ENCODE measurements at places on chromosomes 13 and 19.

- no peak for DNase-seq
Observed at GRCh38 chr19:16951529-16951928, 62.7 kb downstream of the F2RL3 start.

DNA sequence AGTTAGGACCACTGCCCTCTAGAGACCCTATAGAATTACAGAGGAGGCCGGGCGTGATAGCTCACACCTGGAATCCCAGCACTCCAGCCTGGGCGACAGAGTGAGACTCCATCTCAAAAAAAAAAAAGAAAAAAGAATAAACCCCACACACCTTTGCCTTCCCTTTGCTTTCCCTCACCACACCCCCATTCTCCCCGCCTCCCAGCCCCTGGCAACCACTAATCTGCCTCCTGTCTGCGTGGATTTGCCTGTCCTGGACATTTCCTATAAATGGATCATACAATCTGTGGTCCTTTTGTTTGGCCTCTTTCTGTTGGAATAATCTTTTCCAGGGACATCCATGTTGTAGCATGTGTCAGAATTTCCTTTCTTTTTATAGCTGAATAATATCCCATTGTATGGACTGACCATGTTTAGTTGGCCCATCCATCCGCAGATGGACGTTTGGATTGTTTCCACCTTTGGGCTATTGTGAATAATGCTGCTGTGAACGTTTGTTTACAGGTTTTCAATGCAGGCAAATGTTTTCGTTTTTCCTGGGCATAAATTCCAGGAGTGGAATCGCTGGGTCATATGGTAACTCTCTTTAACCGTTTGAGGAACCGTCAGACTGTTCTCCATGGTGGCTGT lies 15.3 kb downstream of the NACC1 start:
- DNase-seq, result no peak

DNA sequence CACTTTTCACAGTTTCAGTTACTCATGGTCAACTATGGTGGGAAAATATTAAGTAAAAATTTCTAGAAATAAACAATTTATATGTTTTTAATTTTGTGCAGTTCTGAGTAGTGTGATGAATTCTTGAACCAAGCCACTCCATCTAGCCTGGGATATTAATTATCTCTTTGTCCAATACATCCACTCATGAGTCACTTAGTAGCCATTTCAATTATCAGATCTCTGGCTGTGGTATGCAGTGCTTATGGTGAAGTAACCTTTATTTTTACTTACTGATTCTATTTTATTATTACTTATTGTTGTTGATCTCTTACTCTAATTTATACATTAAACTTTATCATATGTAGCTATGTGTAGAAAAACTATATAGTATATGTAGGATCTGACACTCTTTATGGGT lies 128.9 kb upstream of the KLHL1 start:
- DNase-seq, result no peak

DNA sequence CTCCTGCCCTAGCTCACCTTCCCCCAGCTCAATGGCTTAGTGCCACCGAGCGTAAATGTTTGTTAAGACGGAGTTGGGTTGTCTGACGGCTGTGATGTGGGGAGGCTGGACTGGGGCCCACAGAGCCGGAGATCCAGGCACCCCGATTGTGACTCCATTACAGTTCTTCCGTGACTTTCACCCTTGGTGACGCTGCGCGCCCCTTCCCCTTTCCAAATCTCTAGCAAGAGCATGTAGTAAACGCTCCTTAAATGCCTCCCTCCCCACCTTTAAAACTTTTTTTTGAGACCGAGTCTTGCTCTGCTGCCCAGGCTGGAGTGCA lies 829 bp downstream of the REEP6 start:
- DNase-seq, result no peak

DNA sequence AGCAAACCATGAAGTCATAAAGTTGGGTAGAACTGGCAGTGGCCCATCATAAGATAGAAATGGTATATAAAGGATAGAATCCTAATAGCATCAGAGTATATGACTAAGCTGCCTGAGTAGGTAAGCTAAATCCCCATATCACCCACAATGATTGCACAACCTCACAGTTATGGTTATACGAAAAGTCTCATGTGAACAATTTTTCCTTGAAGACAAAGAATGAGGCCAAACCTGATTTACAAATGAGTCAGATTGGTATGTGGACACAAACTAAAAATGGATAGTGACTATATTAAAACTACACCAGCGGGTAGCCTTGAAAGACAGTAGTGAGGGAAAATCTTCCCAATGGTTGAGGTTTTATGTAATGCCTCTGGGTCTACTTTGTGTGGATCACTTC lies 40.9 kb upstream of the UFM1 start:
- DNase-seq, result no peak

- DNase-seq, result no peak
Observed at GRCh38 chr19:14370169-14370939, 10.9 kb upstream of the ADGRE5 start.

GRCh38 chr19:10292789-10293636 lies 3.3 kb downstream of the ICAM5 start:
- no peak for DNase-seq

DNA sequence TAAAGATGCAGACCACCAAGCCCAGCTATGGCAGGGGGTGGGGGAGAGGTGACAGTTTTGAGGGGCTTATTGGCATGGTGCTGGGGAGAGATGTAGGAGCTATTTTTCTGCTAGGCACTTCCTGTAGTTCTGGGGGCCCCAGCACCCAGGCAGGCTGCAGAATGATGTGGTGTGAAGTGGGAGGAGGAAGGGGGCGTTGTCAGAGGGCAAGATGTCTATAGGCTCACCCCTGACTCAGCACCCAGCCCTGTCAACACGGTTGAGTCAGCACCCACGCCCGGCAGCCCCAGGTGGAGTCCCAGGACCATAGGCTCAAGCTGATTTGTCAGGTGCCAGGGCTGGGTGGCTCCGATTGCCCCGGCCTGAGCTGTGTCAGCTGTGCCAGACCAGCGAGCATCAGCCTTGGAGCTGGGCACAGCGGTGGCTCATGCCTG lies 5.8 kb downstream of the KLF2 start:
- no peak for DNase-seq

DNA sequence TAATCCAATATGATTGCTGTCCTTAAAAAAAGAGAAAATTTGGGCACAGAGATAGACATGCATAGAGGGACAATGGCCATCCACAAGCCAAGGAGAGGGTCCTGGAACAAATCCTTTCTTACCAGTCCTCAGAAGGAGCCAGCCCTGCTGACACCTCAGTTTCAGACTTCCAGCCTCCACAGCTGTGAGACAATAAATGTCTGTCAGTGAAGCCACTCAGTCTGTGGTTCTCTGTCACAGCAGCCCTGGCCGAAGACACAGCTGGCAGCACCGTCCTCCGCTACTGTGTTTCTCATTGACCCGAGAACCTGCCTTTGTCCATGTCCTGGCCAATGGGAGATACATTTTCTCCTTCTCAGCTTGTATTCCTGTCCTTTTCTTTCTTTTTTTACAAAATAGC lies 207.9 kb downstream of the TM9SF2 start:
- DNase-seq, result no peak

DNA sequence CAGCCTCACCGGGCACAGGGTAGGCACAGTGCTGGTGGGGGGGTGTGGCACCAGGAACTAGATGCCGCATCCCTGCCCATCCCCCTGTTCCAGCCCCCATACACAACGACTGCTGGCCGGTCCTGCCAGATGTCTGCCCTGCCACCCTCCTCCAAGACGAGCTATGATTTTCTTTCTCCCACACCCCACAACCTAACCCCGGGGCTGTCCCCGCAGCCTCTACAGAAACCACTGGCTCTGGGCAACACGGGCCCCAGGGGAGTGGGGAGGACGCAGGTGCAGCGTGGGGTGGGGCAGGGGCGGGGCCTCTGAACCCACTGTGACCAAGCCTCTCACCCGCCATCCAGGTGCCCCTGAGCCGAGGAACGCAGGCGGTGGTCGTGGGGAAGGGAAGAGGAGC lies 15.5 kb downstream of the PGLS start:
- no peak for DNase-seq

DNA sequence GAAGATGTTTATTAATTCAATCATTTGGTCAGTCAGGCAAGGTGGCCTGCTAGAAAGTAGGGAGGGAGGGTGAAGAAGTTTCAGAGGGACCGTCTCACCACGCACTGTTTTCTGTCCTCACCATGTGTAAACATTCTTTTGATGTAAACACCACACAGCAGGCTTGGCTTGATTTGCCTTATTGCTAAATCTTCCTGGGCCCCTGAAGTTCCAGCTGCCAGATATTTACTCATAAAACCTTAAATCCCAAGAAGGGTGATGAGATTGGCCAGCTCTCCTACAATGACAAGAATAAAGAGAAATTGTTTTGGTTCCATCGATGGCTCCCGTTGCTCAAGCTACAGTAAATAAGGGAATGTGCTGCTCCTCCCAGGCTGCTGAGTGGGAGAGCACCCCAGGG lies 198.2 kb upstream of the TMTC4 start:
- no peak for DNase-seq

GRCh38 chr19:18340990-18341868 lies 831 bp downstream of the PGPEP1 start:
- DNase-seq, result no peak

DNA sequence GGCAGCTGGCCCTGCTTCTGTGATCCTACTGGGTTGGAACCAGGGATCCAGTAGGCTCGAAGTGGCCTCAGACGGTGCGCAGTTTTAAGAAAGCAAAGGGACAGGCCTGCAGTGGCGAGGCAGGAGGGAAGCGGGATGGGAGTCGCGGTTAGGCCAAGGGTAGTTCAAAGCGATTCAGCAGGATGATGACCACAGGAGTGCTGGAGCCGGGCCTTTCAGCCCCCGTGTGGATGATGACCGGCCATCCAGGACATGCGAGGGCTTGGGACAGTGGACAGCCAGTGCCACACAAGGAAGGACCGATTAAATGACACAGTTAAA lies 854 bp downstream of the RNASEH2B start:
- peak; percentile 31 for DNase-seq

- no peak for DNase-seq
Observed at GRCh38 chr13:20390526-20391175, 135.0 kb downstream of the CRYL1 start.

GRCh38 chr13:99275093-99275469 lies 16.9 kb upstream of the GPR18 start:
- DNase-seq, result no peak

GRCh38 chr19:33860312-33861090 lies 63.8 kb downstream of the KCTD15 start:
- DNase-seq, result no peak
